ENCODE measurements at places on chromosomes 2 and 18. TPM values are rescaled to one million over a fixed set of nuclear protein-coding genes. Genes with fewer than 3 reads are reported as not detected.

- no peaks in the 10 kb centered on the region for H3K4me1 ChIP-seq
- peaks cover 2% of the 10 kb centered on the region for H3K27me3 ChIP-seq
- no peaks in the 10 kb centered on the region for H3K36me3 ChIP-seq
- peak; percentile 54 for DNase-seq
- no peak overlapping the region for H3K4me3 ChIP-seq
Measured at GRCh38 chr2:241941691-241942301, 72.3 kb downstream of the RTP5 start.

- no peaks in the 10 kb centered on the region for H3K36me3 ChIP-seq
- no peak overlapping the region for H3K27ac ChIP-seq
- no peaks in the 10 kb centered on the region for H3K27me3 ChIP-seq
- H3K4me1 ChIP-seq = no peaks in the 10 kb centered on the region
- H3K4me3 ChIP-seq = no peak overlapping the region
- no peak for DNase-seq
Measured at GRCh38 chr2:138893746-138894145, 113.6 kb upstream of the NXPH2 start.

DNA sequence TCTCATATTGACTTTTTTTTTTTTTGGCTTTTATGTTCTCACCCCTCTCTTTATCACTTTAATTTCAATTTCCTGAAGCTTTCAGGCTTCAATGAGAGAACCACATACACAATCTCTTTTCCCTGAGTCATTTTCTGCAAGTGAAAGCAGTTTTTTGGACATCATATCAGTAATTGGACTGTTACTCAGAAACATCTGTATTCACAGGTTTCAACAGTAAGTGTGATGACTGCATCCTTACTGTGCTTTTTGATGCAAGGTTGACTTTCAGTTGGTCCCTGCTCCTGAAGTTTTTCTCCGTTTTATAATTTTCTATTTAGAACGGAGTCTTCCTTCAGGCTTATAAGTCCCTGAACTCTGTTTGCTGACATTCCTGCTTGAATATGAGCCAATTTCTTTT is 70.5 kb upstream of the CCBE1 start:
- no peaks in the 10 kb centered on the region for H3K27me3 ChIP-seq
- no peaks in the 10 kb centered on the region for H3K36me3 ChIP-seq
- no peak overlapping the region for H3K27ac ChIP-seq

DNA sequence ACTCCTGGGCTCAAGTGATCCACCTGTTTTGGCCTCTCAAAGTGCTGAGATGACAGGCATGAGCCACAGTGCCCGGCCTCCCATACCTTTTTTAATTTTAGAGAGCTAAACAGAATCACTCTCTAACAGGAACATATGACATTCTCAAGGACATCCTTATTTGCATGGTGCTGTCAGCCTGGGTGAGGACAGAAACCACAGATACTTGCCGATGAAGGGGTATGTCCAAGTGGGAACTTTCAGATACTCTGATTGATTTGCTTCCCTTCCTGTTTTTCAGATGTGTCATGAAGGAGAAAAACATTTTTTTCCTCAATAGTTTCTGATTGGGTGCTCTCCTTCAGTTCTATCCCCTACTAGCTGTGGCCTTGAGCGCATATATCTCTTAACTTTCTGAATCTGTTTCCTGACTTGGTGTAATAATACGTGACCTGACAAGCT is 49.6 kb downstream of the MYO3B start:
- no peaks in the 10 kb centered on the region for H3K36me3 ChIP-seq
- H3K27me3 ChIP-seq = no peaks in the 10 kb centered on the region
- DNase-seq = no peak
- H3K4me1 ChIP-seq = peaks cover 10% of the 10 kb centered on the region
- H3K27ac ChIP-seq = no peak overlapping the region

GRCh38 chr2:226198956-226199355 is 600.7 kb downstream of the IRS1 start:
- no peak overlapping the region for H3K27ac ChIP-seq
- H3K4me3 ChIP-seq = no peak overlapping the region
- no peak for DNase-seq
- H3K36me3 ChIP-seq = no peaks in the 10 kb centered on the region
- no peaks in the 10 kb centered on the region for H3K27me3 ChIP-seq

GRCh38 chr2:42786561-42787345 is 5.6 kb downstream of the HAAO start:
- H3K4me1 ChIP-seq = peaks cover 1% of the 10 kb centered on the region
- no peak overlapping the region for H3K27ac ChIP-seq
- no peak overlapping the region for H3K4me3 ChIP-seq

- H3K4me3 ChIP-seq = no peak overlapping the region
- H3K27ac ChIP-seq = no peak overlapping the region
- no peaks in the 10 kb centered on the region for H3K4me1 ChIP-seq
- peak; percentile 37 for DNase-seq
- H3K36me3 ChIP-seq = no peaks in the 10 kb centered on the region
Measured at GRCh38 chr2:16900405-16901025, 234.9 kb upstream of the CYRIA start.

DNA sequence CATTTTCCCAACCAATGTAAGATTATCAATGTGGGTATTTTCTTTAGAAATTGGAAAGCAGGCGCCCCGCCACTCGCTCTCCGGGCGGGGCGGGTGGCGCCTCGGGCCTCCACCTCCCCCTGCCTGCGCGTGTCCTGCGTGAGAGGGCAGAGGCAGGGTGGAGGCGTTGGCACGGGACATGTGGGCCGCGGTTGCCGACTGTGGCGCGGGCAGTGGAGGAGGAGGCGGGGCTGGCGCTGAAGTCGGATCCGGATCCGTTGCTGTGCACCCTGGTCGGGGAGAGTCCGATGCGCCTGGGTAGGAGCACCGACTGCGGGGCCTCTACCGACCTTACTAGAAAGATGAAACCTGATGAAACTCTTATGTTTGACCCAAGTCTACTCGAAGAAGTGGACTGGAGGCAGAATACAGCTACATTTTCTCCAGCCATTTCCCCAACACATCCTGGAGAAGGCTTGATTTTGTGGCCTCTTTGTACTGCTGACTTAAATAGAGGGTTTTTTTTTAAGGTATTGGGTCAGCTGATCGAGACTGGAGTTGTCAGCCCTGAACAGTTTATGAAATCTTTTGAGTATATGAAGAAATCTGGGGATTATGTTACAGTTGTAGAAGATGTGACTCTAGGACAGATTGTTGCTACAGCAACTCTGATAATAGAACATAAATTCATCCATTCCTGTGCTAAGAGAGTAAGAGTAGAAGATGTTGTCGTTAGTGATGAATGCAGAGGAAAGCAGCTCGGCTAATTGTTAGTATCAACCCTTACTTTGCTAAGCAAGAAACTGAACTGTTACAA is 37.9 kb downstream of the PMS1 start:
- no peak overlapping the region for H3K27ac ChIP-seq
- H3K36me3 ChIP-seq = peaks cover 38% of the 10 kb centered on the region
- H3K4me1 ChIP-seq = peaks cover 9% of the 10 kb centered on the region

DNA sequence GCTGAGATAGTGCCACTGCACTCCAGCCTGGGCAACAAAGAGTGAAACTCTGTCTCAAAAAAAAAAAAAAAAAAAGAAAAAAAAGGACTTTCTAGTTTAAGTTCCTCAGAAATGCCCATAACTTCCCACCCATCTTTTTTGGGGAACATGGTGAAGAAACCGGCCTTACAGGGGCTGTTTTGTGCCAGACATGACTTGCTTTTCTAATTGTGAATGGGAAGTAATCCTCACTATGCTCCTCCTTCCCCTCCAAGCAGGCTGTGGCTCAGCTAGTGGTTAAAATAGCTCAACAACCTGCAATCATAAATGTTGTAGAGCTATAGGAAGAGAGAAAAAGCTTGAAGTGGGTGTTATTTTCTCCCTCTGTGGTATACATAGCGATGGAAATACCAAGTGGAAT is 34.1 kb upstream of the OLA1 start:
- no peaks in the 10 kb centered on the region for H3K27me3 ChIP-seq
- H3K4me3 ChIP-seq = no peak overlapping the region
- no peak for DNase-seq
- no peak overlapping the region for H3K27ac ChIP-seq
- no peaks in the 10 kb centered on the region for H3K4me1 ChIP-seq
- no peaks in the 10 kb centered on the region for H3K36me3 ChIP-seq

DNA sequence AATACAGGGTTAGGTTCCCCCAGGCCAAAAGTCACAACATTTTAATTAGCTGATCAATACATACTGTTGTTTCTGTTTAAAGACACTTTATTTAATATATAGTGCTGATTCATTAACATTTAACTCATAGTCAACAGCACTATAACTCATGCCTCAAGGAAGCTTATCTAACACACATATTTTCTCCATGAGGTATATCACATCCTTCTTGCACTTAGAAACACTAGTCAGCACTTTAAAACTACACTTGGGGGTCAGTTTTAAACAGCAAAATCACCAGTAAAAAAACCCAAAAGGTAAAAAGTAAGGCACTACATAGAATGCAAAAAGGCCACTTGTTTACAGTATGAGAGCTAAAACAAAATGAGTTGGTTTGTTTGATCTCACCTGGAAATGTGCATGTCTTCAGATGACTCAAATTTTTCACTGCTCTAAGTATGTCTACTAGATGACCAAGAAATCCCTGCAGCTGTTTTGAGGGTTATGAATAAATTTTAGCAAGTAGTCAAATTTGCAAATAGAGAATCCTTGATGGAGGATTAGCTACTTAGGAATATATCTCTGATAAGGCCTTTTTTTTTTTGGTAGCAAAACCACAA is 54.1 kb upstream of the EPB41L5 start:
- H3K27me3 ChIP-seq = no peaks in the 10 kb centered on the region
- H3K27ac ChIP-seq = no peak overlapping the region
- H3K36me3 ChIP-seq = peaks cover 66% of the 10 kb centered on the region
- H3K4me1 ChIP-seq = no peaks in the 10 kb centered on the region

DNA sequence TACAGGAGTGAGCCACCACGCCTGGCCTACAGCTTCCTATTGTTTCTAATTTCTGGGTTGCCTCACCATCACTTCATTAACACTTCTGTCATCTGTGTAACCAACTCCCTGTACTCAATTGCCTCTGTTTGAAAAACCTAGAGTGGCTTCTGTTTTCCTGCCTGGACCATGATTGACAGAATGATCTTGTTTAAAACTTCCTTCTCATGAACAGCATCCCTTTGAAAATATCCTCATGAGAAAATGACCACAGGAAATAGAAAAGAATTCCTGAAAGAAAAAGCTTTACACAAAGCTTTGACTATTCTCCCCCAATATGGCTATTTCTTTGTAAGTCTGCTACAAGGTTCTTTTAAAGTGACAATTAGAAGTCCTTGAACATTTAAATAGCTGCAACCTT is 672.3 kb downstream of the ARHGAP15 start:
- H3K4me3 ChIP-seq = no peak overlapping the region
- no peak for DNase-seq
- no peak overlapping the region for H3K27ac ChIP-seq
- H3K4me1 ChIP-seq = no peaks in the 10 kb centered on the region
- no peaks in the 10 kb centered on the region for H3K36me3 ChIP-seq
- H3K27me3 ChIP-seq = no peaks in the 10 kb centered on the region

GRCh38 chr18:5738526-5738925 is 156.8 kb downstream of the TMEM200C start:
- no peaks in the 10 kb centered on the region for H3K4me1 ChIP-seq
- no peaks in the 10 kb centered on the region for H3K36me3 ChIP-seq
- no peak overlapping the region for H3K4me3 ChIP-seq
- DNase-seq = no peak
- no peaks in the 10 kb centered on the region for H3K27me3 ChIP-seq
- no peak overlapping the region for H3K27ac ChIP-seq

GRCh38 chr18:62603979-62604378 is 81.2 kb downstream of the ZCCHC2 start:
- no peaks in the 10 kb centered on the region for H3K36me3 ChIP-seq
- H3K4me3 ChIP-seq = no peak overlapping the region
- H3K4me1 ChIP-seq = no peaks in the 10 kb centered on the region
- H3K27me3 ChIP-seq = no peaks in the 10 kb centered on the region

- H3K4me3 ChIP-seq = no peak overlapping the region
- no peaks in the 10 kb centered on the region for H3K27me3 ChIP-seq
- no peaks in the 10 kb centered on the region for H3K4me1 ChIP-seq
- H3K27ac ChIP-seq = no peak overlapping the region
- DNase-seq = no peak
Measured at GRCh38 chr2:37706334-37707183, 35.1 kb upstream of the CDC42EP3 start.

The PLEK gene
- 0.45 TPM for total RNA-seq

The EFR3B gene
- not detected for total RNA-seq

The AKAIN1 gene
- not detected for total RNA-seq

The CHN1 gene
- 12.9 TPM for total RNA-seq

The HOXD12 gene
- total RNA-seq = not detected

The PDE11A gene
- not detected for total RNA-seq
